Adrenal gland (tissue), 19 donors: ENCODE measurements at places on chromosomes 3 and 15. TPM values are rescaled to one million over a fixed set of nuclear protein-coding genes. Genes with fewer than 3 reads are reported as not detected.

GRCh38 chr3:52857864-52858263 lies 23.0 kb upstream of the MUSTN1 start:
- DNase-seq, result no peak

DNA sequence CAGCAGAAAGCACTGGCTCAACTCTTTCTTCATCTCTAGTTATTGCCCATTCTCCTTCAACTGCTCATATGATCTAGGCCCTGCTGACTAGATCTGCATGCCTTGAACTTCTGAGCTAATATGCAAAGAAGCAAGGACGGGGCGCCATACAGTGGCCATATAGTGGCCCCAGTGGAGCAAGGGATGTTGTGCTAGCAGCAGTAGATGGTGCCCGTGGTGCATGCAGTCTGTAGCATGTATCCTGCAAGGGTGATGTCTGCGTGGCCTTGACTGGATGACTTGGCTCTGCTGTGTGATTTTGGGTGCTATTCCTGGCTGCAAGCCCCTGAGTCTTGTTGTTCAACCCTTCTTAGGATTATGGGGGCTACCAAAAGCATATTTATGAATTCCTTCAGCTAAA lies 12.2 kb upstream of the NMD3 start:
- no peak for DNase-seq

DNA sequence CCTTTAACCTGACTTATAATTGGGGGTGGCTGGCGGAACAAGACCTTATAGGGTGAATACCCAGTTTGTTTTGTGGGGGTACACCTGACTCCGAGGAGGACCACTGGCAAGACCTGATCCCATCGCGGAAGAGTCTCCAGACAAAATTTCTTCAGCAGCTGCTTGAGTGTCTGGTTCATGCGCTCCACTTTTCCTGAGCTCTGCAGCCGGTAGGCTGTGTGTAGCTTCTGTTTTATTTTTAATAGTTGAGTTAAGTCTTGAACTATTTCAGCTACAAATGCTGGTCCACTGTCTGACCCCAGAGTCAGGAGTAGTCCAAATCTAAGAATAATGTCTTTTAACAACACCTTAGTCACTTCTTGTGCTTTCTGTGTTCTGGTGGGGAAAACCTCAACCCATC lies 21.2 kb upstream of the NOX5 start:
- no peak for DNase-seq

Gene TICRR
- 0.10 TPM for polyA plus RNA-seq

Gene SAMMSON
- not detected for polyA plus RNA-seq
